Activated CD8-positive, alpha-beta memory T cell treated with anti-CD3 and anti-CD28 coated beads, Interleukin-2, amount 50 U/mL, for 4 hours (primary cell): ENCODE measurements at places on chromosomes 16 and 17.
A peak's percentile ranks its signal among the peaks of the same experiment; 100 is the strongest.

DNA sequence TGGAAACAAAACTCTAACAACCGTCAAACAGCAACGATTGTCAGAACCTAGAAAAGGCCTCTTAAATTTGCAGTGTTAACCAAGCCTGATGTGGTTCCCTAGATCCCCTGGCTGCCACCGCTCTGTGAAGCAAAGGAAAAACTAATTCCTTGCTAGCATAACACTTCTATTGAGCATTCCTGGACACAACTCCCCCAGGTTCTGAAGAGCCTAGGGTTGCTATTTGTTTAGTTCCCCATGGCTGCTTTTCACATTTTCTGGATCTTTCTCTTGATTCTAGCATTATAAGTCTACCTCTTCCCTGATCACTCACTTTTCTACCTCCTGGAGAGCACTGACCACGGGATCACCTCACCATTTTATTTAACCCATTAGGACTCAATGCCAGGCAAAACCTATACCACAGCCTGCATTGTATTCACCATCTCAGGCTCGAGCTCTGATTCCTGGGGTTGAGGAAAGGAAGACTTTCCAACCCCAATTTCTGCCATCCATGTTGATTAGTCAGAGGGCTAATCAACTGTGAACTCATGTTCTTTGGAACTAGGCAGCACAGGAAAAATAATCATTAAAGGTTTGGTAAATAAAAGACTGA, 692 bp upstream of the KCNJ16 start:
- DNase-seq: no peak

DNA sequence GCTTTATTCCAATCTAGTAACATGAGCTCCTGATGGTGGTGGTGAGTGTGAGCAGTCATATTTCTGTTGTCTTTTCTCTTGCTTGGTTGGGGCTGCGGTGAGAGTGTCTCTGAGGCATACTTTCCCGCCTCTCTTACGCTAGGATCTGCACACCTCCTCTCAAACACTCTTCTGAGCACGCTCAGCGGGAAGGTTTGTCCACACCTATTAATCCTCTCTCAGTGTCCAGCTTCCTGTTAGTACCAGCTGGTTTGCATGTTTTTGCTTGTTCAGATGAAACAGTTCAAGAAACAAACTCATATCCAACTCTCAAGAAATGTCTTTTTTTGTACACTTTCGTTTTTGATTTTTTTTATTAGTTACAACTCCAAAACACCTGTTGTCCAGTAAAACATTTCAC, 89.5 kb downstream of the CCDC182 start:
- DNase-seq: no peak

GRCh38 chr16:50037662-50038220, 12.7 kb downstream of the CNEP1R1 start:
- DNase-seq: no peak

DNA sequence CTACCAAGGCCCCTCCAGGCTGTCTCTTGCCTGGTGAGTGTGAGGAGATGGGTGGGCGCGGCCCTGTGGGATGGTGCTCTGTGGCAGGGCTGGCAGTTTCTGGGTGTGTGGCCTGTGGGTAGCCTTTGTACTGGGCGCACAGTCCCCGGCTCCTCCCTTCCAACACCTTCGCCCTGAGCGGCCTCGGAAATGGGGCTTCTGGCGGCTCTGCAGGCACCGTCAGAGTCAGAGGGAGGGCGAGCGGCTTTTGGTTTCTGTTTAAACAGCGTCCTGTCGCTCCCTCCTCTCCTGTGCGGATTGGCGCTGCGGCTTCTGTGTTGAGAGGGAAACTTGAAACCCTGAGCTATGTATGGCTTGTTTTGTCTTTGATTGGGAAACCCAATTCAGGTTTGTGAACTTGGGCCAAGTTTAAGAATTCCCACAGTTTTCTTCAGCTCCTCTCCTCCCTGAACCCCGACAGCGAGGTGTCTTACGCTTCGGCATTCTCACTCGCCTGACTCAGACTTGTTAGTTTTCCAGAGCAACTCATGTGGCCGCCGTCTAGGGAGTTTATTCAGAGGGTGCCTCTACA, 8.3 kb upstream of the ZNF750 start:
- DNase-seq: peak; percentile 49

DNA sequence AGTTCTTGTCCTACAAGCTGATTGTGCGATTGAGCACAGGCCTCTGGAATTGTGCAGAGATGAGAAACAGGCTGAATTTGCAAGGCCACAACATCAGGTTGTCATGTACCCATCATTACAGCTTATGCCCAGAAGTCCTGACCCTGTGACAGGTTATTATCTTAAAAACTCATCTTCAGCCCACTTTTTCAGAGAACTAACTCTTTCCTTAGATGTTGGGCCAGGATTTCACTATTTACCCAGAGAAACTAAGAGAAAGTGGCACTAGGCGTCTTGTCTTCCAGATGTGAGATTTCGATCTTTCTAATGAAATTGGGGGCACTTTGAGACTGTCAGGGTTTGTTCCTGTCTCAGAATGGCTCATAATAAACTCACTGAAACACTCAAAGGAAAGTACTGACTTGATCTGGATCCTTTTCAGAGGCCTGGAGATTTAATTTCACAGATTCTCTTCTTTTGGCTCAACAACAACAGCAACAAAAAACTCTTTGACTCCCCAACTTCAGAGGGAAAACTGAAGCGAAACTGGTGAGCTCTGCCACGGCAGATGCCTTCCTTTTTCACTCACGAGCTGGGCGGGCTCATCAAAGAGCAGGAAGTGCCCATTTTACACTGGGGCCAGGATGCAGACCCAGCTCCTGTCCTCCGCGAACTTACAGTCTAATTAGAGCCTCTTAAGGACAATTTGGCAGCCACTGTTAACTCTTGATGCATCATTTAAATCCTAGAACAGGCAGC, 17.7 kb upstream of the SLC12A3 start:
- no peak for DNase-seq

- DNase-seq: no peak
Measured at GRCh38 chr17:13728781-13729180, 127.1 kb upstream of the HS3ST3A1 start.

DNA sequence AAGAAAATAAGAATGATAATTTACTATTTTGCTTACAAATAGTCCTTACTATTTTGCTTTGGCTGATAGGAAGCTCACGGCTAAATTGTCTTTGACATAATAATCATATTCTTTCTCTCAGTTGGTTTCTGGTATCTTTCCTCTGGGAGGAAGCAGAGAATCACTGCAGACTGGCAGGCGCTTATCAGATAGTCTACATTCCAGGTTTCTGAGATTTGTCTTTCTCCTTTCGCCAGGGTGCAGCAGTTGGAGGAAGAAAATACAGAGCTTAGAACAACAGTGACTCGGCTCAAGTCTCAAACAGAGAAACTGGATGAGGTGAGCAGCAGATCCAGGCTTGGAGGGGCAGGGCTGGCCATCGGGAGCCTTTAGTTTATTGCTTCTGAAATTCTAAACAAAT, 136.1 kb downstream of the RAB11FIP4 start:
- no peak for DNase-seq

GRCh38 chr17:75084039-75084660, 3.6 kb upstream of the SLC16A5 start:
- no peak for DNase-seq

- no peak for DNase-seq
Measured at GRCh38 chr17:77877036-77877435, 81.5 kb upstream of the TNRC6C start.

- no peak for DNase-seq
Measured at GRCh38 chr17:62760059-62760944, 47.8 kb downstream of the MARCHF10 start.

DNA sequence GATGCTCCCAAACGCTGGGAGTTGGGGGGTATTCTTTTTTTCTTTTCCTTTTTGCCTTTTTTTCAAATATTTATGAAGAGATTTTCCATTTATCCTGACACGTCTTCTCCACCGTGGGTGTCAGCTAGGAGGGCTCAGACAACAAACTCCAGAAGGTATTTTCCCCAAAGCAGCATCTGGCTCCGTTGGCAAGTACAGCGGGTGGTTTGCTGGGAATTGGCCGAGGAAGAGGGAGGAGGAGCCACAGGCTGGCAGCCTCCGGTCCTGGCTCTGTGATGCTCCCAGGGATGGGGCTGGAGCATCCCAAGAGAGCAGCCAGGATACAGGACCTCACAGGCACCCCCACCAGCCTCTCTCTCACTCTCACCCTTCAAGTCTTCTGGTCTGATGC, 10.9 kb upstream of the CACNG4 start:
- no peak for DNase-seq

DNA sequence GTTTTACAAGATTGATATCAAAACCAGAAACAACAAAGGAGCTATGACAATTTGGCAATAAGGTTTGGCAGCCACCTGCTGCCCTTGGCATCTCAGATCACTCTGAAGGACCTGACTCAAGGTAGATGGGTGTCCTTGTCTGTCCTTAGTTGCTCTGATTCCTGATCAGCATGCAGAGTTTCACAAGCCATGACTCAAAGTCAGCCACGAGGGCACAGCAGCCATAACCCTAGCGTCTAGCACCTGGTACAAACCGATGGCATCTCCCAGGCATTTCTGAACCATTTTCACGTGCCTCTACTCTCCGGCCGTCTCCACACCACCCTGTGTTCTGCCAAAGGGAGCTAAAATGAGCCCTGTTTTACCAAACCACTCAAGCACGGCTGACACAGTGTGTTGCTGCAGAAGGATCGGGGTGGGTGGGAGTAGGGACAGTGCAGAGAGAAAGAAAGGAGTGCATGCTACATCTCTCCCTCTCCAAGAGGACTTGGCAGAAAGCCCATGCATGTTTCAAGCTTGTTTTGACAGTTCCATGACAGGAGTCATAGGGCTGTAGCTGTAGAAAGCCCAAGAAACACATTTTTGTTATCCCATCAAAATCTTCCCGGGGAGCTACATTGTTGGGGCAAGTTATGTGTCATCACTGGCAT, 297.3 kb downstream of the ABCC12 start:
- DNase-seq: no peak

GRCh38 chr17:49995055-49995738, at the start of gene DLX3:
TSS of gene DLX3 (minus strand) at chr17:49995224. CDS start at chr17:49994998, 226 bp downstream.
- no peak for DNase-seq

GRCh38 chr16:3235856-3236669, 1.1 kb upstream of the ZNF200 start:
- peak; percentile 48 for DNase-seq

- no peak for DNase-seq
Measured at GRCh38 chr16:17331071-17331607, 139.6 kb downstream of the XYLT1 start.

DNA sequence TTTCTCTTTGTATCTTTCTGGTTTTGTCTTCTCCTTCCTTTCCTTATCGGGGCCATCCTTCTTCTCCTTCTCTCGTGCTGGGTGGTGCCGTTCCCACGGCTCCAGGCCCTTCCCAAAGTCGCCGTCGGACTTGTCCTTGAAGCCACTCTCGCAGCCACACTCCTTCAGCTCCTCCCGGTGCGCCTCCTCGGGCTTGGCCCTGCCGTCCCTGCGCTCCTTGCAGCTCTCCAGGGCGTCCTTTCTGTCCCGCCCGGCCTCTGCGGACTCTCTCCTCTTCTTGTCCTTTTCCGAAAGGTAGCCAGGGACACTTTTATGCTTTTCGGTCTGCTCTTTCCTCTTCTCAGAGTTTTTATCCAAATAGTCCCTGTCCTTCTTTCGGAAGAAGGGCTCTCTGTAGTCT, 65.9 kb downstream of the ZNF778 start:
- no peak for DNase-seq

GRCh38 chr16:25051406-25052150, 36.4 kb upstream of the ARHGAP17 start:
- DNase-seq: no peak

DNA sequence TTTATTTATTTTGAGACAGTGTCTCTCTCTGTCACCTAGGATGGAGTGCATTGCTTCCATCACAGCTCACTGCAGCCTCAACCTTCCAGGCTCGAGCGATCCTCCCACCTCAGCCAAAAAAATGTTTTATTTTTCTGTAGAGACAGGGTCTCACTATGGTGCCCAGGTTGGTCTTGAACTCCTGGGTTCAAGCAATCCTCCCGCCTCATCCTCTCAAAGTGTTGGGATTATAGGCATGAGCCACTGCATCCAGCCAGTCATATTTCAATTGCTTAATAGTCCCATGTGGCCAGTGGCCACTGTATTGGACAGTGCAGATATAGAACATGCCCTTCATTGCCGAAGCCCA, 15.3 kb downstream of the TMC7 start:
- DNase-seq: no peak

DNA sequence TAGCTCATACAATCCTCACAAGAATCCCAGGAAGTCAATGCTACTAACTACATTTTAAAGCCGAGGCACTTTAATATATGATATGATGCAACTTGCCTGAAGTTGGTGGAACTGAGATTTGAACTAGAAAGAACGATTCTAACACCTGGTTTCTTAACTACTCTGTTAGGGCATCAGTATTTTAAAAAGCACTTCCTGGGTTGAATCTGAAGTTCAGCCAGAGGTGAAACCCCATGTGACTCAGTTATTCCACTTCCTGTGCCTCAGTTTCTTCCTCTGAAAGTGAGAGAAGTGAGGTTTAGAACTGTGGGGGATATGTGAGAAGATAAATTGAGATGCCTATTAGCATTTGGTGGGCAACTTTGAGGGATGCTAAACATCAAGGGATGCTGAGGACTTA, 129.4 kb upstream of the ANKFN1 start:
- no peak for DNase-seq

- no peak for DNase-seq
Measured at GRCh38 chr17:56505154-56505756, 88.2 kb upstream of the NOG start.

DNA sequence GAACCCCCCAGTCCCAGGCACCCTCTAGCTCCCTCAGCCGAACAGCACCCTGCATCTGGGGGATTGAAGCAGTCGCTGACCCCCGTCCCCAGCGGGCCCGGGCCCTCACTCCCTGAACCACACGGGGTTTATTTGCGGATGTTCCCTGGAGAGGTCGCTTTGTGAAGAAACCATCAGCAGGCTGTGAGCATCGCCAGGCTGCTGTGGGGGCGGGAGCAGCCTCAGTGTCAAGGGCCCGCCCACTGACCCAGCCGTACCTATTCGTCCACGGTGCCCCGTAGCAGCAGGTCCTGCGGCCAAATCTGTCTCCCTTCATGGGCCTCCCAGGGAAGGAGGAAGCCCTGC, 6.4 kb upstream of the RAB40C start:
- DNase-seq: no peak

DNA sequence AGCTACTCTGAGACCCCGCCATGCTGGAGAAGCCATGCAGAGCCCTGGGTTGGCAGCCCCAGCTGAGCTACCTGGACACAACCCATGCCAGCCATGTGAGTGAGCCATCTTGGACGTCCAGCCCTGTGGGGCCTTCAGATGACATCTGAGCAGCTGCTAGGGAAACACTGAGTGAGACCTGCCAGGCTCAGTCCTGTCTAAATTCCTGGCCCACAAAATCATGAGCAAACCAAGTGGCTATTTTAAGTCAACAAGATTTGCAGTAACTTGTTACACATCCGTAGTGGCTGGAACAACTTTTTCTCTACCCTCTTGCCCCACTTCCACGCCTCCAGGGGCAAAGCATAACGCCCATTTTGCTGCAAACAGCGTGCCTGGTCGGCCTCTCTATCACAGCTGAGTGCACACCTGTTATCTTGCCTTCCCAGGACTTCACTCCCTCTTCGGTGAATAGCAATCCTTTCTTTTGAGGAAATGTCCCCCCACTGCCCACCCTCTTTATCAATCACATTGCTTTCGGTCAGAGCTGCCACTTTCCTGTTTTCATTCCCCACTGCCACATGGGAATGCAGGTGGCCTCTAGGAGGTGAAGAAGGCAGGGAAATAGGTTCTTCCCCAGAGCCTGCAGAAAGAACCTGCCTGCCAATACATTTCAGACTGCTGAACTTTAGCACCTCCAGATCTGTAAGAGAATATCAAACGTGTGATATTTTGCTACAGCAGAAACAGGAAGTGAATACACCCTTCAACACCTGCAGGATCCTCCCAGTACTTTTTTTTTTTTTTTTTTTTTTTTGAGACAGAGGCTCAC, 7.4 kb upstream of the SCIMP start:
- DNase-seq: no peak
